ENCODE measurements at places on chromosomes 1 and 21.

DNA sequence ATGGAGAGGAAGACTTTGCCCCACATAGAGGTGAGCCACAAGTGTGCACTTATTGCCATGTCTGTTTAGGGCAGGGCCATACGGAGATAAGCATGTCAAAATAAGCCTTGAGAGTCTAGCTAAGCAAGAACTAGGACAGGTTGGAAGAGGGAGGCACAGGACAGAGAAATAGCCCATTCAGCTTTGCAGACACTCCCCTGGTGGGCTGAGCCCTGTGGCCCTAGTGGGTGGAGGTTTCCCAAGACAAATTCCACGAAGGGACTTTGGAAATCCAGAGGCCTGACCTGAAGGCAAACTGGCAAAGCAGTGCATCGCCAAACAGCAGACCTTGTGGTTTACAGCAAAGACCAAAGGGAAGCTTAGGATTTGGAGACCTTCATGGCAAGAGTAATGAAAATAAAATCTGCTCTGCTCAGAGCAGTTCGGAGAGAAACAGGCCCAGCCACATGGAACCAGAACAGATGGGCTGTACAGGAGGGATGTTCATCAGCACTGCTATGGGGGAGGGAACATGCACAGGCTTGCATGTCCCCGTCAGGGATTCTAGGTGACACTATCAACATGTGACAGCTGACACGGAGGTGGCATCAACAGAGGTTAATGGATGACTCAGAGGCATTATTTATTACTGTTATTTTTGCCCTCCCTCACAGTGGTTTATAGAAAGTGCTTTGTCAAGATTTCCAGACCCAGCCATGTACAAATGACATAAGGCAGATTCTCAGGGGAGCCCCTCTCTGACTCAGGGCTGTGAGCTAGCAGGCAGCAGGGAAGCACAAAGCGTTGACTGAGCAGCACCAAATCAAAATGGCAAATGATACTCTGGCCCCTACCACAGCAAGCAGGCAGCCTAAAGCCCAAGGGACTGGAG lies 90.1 kb upstream of the IRF2BP2 start:
- no peak for DNase-seq

DNA sequence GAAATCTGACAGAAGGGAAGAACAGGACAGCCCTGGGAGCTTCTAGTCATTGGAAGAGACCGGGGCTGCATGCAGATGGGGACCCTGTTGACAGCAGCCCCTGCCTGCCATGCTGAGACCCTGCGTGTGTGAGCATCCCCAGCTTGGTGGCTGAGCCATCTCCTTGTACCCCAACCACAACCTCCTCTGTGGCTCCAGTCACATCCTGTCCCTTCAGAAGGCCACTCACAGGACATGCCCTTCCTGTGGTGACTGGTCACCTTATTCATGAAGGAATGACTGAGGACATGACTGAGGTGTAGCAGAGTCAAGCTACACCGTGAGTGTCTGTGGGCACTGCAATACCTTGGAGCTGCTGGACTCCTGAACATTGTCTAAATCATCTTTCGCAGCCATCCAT lies 141.8 kb upstream of the ERRFI1 start:
- no peak for DNase-seq

DNA sequence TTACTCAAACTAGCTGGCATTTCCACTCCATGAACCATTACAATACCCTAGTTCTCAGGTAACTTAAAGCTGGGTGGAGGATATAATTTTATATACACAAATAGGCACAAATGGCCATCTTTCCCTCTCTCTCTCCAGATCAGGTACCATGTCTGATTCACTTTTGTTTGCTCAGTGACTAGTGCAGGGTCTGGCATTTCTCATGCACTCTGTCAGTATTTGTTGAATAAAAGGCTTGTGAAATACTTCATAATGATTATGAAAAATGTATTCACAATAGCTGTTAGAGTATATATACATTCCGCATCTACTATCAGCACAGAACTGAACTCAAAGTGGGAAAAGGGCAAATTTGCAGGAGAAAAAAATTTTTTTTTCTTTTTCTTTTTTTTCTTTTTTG lies 510.2 kb upstream of the USP24 start:
- DNase-seq: no peak

- peak; percentile 96 for DNase-seq
Measured at GRCh38 chr1:182604175-182605164, at the start of gene RGS16. TSS of gene RGS16 (minus strand) at chr1:182604389. CDS start at chr1:182604259, 130 bp downstream.

DNA sequence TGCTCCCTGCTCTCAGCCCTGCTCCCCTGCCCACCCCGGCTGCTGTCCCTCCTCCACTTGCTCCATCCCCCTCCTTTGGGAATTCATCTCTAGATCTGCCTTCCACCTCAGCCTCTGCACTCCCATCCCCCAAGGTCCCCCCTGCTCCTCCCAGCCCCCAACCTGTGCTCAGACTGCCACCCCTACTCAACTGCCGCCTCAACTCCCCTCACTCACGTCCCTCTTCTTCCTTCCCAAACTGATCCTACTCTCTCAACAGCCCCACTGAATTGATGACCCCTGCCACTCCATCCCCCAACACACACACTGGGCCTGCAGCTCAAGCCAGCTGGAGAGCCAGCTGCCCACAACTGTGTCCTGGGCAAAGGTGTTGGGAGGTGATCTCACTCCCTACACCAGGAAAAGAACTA lies 15.8 kb upstream of the ETV3L start:
- DNase-seq: peak; percentile 37

GRCh38 chr1:215022741-215023141 lies 59.8 kb upstream of the KCNK2 start:
- DNase-seq: no peak

- DNase-seq: no peak
Measured at GRCh38 chr21:35994613-35995012, 65.7 kb downstream of the SETD4 start.

DNA sequence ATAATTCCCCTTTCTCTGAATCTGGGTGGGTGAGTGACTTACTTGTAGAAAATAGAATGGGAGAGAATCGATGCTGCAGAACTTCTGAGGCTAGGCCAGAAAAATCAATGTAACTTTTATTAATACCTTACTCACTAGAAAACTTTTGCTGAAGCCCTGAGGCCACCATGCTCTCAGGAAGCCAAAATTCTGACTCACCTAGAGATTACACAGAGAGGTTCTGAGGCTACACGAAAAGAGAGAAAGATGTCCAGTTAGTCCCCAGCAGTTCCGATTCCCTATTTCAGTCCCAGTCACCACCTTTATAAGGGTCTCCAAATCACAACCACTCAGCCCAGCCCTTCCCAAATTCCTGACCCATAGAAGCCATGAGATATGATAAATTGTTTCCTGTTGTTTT lies 135.2 kb downstream of the NTPCR start:
- no peak for DNase-seq

DNA sequence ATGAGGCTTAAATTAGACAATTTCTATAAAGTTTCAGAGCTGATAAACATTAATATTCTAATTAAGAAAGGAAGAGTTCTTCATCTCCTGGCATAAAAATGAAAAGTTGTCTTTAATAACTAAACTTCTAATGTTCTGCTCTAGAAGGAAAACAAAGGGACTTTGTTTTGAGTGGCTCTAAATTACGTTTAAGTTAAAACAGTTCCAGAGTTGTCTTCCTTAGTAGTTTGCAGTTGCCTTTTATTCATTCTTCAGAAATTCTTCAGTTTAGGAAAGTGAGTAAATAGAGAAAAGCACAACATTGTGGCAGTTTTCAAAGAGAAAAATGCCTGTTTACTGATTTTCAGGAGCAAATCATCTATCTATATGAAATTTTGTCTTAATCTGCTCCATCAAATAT lies 86.9 kb downstream of the TTC3 start:
- DNase-seq: no peak

- DNase-seq: no peak
Measured at GRCh38 chr1:17177651-17178050, 27.3 kb upstream of the PADI1 start.

GRCh38 chr1:62462370-62462769 lies 25.5 kb downstream of the USP1 start:
- DNase-seq: no peak

DNA sequence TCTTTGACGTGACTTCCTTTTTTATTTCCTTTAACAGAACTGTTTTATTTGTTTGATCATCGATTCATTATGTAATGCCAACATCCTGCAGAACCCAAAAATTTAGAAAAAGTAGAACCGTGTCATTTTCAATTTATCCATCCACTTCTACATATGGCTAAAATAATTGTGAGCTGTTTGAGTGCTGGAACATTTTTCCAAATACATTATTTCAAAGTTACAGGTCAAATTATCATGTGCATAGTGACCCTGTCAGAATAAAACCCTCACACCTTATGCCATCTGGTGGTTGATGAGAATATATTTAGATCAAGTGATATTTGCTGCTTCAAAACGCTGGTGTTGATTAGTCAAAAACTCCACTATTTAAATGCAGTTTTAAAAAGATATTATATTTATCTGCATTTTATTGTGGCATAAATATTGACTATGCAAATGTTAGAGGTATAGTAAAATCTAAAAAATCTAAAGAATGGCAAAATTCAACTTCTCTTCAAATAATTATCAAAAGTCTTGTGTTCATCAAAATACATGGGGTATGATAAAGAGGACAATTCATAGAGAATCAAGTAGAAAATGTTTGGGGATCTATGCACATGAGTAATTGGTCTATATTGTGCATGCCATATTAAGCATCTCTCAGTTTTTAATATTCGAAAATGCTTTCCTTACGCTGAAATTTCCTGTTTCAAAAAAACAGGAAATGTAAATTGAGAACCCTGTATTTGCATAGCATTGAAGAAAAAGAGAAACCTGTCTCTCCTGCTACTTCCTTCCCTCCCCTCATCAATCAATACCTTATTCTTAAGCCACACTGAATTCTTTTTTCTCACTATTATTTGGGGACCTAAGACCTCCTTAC lies 39.7 kb downstream of the UBE2U start:
- DNase-seq: peak; percentile 46

GRCh38 chr21:41648591-41649031 lies 118.2 kb downstream of the RIPK4 start:
- DNase-seq: no peak

GRCh38 chr1:190739926-190740325 lies 262.3 kb upstream of the BRINP3 start:
- DNase-seq: no peak
